ENCODE measurements at places on chromosomes 5 and 9. TPM values are rescaled to one million over a fixed set of nuclear protein-coding genes. Genes with fewer than 3 reads are reported as not detected.

DNA sequence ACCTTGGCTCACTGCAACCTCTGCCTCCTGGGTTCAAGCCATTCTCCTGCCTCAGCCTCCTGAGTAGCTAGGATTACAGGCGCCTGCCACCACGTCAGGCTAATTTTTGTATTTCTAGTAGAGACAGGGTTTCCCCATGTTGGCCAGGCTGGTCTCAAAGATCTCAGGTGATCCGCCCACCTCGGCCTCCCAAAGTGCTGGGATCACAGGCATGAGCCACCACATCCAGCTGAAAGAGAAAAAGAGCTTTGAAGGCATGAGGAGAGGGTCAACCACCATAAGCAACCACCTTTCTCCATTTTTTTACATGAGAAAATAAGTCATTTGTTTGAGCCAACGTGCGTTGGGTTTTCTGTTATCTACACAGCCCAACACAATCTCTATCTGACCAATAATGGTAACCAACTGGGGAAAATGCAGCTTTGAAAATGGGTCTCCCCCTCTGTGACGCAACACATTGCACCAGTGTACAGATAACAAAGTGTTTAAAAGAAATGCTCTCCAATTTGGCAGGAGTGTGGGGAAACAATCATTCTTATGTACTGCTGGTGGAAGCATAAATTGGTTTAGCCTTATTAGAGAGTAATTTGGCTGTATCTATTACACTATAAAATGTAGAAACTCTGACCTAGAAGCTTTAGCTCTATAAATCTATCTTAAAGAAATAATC is 45.8 kb upstream of the ZBTB43 start:
- no peak overlapping the region for H3K4me3 ChIP-seq
- peaks cover 1% of the 10 kb centered on the region for H3K27me3 ChIP-seq
- peaks cover 2% of the 10 kb centered on the region for H3K4me1 ChIP-seq
- no peak overlapping the region for H3K27ac ChIP-seq
- DNase-seq, result no peak

HMMR gene
- total RNA-seq, result 7.4 TPM

- peaks cover 5% of the 10 kb centered on the region for H3K4me1 ChIP-seq
- peaks cover 3% of the 10 kb centered on the region for H3K36me3 ChIP-seq
- H3K27ac ChIP-seq, result no peak overlapping the region
- DNase-seq, result no peak
- no peaks in the 10 kb centered on the region for H3K27me3 ChIP-seq
Measured at GRCh38 chr5:171714261-171714660, 71.4 kb upstream of the SMIM23 start.

GRCh38 chr5:169637549-169638121 is 560 bp downstream of the DOCK2 start:
- DNase-seq, result no peak
- H3K27ac ChIP-seq, result no peak overlapping the region
- H3K36me3 ChIP-seq, result no peaks in the 10 kb centered on the region
- no peak overlapping the region for H3K4me3 ChIP-seq
- H3K27me3 ChIP-seq, result peaks cover 6% of the 10 kb centered on the region

DNA sequence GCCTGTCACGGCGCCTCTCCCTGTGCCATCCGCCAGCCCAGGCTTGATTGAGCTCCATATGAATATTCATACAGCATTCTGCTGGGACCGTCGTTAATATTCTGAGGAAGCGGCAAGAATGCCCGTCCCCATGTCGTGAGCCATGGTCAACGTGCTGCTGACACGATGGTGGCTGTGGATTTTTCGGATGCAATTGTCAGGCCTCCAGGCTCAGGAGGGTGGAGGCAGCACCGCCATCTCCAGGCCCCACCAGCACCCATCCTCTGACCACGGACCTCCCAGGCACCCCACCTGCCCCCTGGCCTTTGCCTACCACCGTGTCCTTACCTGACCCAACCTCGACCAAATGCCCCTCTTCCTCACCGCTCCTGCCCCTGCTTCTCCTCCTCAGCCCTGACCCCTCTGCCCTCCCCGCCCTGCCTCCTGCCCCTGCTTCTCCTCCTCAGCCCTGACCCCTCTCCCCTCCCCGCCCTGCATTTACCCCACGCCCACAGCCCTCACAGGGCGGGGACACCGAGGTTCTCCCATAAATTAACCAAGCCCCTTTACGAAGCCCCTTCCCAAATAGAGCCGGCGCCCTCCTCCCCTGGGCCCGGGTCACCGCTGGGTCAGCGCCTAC is 9.9 kb downstream of the TMEM250 start:
- H3K4me1 ChIP-seq, result peaks cover 23% of the 10 kb centered on the region
- peak overlapping the region; percentile 43 for H3K27ac ChIP-seq
- DNase-seq, result no peak

GRCh38 chr9:75889977-75890471 is 449 bp upstream of the PCSK5 start:
- H3K27ac ChIP-seq, result peak overlapping the region; percentile 86
- peaks cover 9% of the 10 kb centered on the region for H3K27me3 ChIP-seq
- H3K36me3 ChIP-seq, result no peaks in the 10 kb centered on the region

- DNase-seq, result peak; percentile 44
- H3K27me3 ChIP-seq, result peaks cover 8% of the 10 kb centered on the region
- H3K4me3 ChIP-seq, result peak within 1 kb of the TSS; percentile 85
Measured at GRCh38 chr5:6713274-6714225, at the start of gene TENT4A. TENT4A (plus strand) TSS chr5:6713432; CDS start chr5:6713984, 552 bp downstream.

DNA sequence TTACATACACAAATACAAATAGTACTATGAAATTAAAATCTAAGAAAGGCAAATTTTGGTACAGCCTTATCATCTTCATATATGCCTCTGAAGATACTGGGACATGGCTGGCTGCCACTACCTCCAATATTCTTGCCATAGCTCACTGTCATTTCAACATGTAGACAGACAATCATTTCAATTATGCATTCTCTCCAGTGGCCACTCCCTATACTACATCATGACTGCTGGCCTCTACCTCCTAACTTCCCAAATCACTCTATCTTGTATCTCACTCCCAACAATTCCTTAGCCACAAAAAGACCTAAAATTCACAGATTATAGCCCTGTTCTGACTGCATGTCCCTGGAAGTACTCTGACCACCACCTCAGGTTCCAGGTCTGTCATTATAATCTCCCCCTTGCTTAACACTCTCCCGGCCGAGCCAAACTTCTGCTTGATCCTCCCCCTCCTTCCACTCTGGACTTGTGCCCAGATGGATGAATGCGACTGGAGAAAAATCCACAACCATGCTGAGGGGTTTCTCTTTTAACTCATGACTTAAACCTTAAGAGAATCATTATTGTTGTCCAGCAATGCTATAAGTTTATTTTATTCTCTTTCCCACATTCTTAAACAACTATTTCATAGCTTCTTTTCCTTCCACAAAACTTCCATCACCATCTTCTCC is 225.3 kb upstream of the TLE4 start:
- H3K27ac ChIP-seq, result no peak overlapping the region
- no peaks in the 10 kb centered on the region for H3K27me3 ChIP-seq
- DNase-seq, result no peak
- no peaks in the 10 kb centered on the region for H3K4me1 ChIP-seq
- H3K4me3 ChIP-seq, result no peak overlapping the region

- peaks cover 6% of the 10 kb centered on the region for H3K27me3 ChIP-seq
- peaks cover 12% of the 10 kb centered on the region for H3K4me1 ChIP-seq
- H3K36me3 ChIP-seq, result no peaks in the 10 kb centered on the region
- peak overlapping the region; percentile 63 for H3K4me3 ChIP-seq
Measured at GRCh38 chr5:54517174-54517511, 416 bp upstream of the SNX18 start.

DNA sequence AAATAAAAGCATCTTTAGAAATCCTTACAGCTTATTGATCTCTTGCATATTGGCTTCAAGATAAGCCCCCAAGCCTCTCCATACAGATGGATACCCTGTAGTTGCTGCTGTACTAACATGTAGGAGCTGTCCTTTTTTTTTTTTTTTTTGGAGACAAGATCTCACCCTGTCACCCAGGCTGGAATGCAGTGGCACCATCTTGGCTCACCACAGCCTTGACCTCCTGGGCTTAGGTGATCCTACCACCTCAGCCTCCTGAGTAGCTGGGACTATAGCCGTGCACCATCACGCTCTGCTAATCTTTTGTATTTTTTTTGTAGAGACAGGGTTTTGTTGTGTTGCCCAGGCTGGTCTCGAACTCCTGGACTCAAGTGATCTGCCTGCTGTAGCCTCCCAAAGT is 35.4 kb downstream of the SNX30 start:
- no peak overlapping the region for H3K27ac ChIP-seq
- peaks cover 3% of the 10 kb centered on the region for H3K27me3 ChIP-seq
- DNase-seq, result no peak
- H3K4me3 ChIP-seq, result no peak overlapping the region

- no peak overlapping the region for H3K4me3 ChIP-seq
- no peak overlapping the region for H3K27ac ChIP-seq
- H3K36me3 ChIP-seq, result peaks cover 13% of the 10 kb centered on the region
Measured at GRCh38 chr5:67283275-67283987, 86.8 kb upstream of the CD180 start.

MEIKIN gene
- total RNA-seq, result not detected

- H3K27me3 ChIP-seq, result no peaks in the 10 kb centered on the region
- H3K36me3 ChIP-seq, result no peaks in the 10 kb centered on the region
- no peak for DNase-seq
- H3K4me3 ChIP-seq, result no peak overlapping the region
Measured at GRCh38 chr9:109254317-109254716, 66.5 kb downstream of the EPB41L4B start.

- DNase-seq, result no peak
- H3K27me3 ChIP-seq, result peaks cover 8% of the 10 kb centered on the region
Measured at GRCh38 chr5:154352960-154353548, 92.7 kb upstream of the SAP30L start.

SPINK4 gene
- not detected for total RNA-seq

DNA sequence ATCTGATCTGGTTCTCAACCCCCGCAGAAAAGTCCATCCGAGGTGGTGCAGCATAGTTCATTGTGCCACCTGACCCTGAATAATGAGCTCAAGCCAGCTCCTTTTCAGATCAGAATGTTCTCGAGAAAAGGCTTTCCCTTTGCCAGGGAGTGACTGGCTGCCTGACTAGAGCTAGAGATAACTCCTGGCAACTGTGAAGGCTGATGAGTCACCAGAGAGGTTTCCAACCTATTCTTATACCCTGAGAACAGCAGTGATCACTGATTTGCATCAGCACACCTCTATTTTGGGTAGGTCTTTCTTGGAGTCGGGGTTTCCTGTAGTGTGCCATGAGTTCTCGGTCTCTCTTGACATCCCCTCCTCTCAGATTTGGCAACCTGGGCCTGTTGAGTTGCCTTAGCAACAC is 127.9 kb downstream of the PIK3R1 start:
- no peak overlapping the region for H3K4me3 ChIP-seq
- H3K27me3 ChIP-seq, result peaks cover 2% of the 10 kb centered on the region
- H3K27ac ChIP-seq, result no peak overlapping the region

Measured in glutamatergic neuron (in vitro differentiated cells).